ENCODE measurements at places on chromosomes 7 and 10. TPM values are rescaled to one million over a fixed set of nuclear protein-coding genes. Genes with fewer than 3 reads are reported as not detected.

Gene ZNF107
- 0.92 TPM for total RNA-seq

Gene ZNF365
- total RNA-seq: 2.8 TPM

Gene IQUB
- total RNA-seq: 0.43 TPM

Gene NPY4R
- 1.1 TPM for total RNA-seq

Gene COL17A1
- 0.74 TPM for total RNA-seq

Gene LDB3
- total RNA-seq: under 0.01 TPM

Gene RABGEF1
- total RNA-seq: 39.4 TPM

Gene NODAL
- not detected for total RNA-seq

Gene LRGUK
- total RNA-seq: 0.18 TPM

Gene ACADSB
- total RNA-seq: 8.0 TPM

Gene FBXO24
- 0.28 TPM for total RNA-seq

Gene CTAGE8
- total RNA-seq: 0.28 TPM

Gene EBF3
- total RNA-seq: 3.7 TPM

Gene ZPBP
- not detected for total RNA-seq

Gene TMEM213
- not detected for total RNA-seq

Gene WDR86
- total RNA-seq: 3.1 TPM

Gene PPP1R3A
- total RNA-seq: not detected

Gene IKZF1
- total RNA-seq: not detected

Gene PAX4
- not detected for total RNA-seq

Gene TMEM130
- total RNA-seq: 0.14 TPM

Gene IL2RA
- total RNA-seq: not detected

Gene CUBN
- total RNA-seq: 0.85 TPM

Gene ACSL5
- total RNA-seq: 1.7 TPM

Gene FIGNL1
- total RNA-seq: 5.0 TPM

Gene SPDYE2B
- total RNA-seq: not detected

Gene GPR22
- total RNA-seq: not detected

Gene ADARB2
- not detected for total RNA-seq

Gene CCL26
- 4.8 TPM for total RNA-seq

Gene NYAP1
- total RNA-seq: 0.14 TPM

Gene PLXNA4
- 0.28 TPM for total RNA-seq

Gene LGI1
- total RNA-seq: 0.14 TPM

Gene TBXAS1
- 0.92 TPM for total RNA-seq

Gene LIPA
- 64.1 TPM for total RNA-seq

Measured in smooth muscle cell of bladder (primary cell).